ENCODE measurements at places on chromosomes 16 and 17.

DNA sequence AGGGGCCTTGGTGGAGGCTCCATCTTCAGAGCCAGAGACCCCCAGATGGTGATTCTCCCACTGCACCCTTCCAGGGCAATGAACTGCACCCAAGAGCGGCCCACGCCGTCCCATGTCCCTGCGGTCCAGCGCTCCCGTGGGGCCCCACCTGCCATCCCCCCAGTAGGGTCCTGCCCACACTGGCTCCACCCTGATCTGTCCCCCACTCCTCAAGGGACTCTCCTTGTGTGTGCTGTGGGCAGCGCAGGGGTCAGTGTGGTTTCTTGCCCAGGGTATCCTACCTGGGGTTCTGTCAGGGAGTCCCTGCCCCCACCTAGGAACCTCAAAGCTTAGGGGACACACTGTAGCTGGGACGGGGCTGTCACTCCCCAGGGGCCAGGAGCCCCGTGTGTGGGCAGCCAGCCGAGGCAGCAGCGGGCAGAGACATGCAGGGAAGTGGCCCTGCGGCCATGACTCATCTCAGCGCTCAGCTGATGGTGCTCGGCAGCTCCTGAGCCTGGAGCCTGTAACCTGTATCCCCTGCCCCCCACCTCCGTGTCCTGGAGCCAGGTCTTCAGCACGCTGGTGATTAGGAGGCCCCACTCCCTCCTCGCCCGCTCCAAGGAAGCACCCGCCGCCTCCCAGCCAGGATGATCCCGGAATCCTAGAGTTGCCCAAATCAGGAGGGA, 35.7 kb upstream of the SSTR5 start:
- DNase-seq, result no peak

- no peak for DNase-seq
These were observed 89.9 kb upstream of the DNAH17 start for GRCh38 chr17:78667091-78667490.

DNA sequence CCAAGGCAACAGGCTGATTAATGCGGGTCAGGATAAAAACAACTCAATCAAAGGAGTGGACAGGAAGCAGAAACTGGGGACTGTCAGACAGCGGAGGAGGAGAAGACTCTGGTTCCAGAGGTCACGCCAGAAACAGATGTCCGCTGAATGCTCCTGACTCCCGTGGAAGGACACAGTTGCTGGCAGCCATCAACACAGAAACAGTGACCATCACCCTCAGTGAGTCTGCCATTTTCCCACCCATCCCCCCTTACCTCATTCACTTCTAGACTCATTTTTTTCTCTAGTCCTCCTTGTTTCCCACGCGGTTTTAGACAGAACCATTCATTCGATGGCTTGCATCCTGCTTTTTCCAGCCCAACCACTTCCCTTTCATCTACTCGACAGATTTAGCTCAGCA, 40.9 kb downstream of the DHRS7C start:
- no peak for DNase-seq

- DNase-seq, result no peak
These were observed 66.4 kb downstream of the SRCIN1 start for GRCh38 chr17:38539386-38539785.

DNA sequence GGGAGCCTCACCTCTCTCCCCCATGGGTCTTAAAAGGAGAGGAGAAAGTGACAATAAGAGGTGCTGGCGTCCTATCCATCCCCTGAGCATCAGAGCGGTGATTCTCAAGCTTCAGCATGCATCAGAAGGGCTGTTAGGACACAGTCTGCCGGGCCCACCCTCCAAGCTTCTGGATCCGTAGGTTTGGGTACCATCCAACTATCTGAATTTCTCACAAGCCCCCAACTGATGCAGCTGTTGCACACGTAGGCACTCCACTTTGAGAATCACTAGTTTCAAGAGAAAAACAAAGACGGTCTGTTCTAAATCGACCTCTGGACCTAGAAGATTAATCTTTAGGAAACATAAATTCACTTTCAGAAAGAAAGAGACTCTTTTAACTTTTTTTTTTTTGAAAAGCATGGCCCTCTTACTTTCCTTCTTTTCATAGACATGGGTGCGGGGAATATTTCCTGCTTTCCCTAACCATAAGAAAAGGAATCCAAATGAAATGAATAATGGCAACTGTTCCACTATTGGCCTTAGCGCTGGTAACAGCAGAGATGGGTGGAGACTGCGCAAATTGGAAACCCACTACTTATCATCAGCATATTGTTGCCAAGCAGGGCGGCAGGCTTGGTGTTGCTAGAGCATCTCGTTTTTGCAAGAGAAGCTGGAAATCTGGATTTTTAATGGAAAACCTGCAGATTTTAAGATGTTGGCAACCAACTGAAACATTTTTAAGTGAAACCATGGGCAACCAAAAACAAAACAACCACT, 144.4 kb downstream of the GAS7 start:
- DNase-seq, result no peak

DNA sequence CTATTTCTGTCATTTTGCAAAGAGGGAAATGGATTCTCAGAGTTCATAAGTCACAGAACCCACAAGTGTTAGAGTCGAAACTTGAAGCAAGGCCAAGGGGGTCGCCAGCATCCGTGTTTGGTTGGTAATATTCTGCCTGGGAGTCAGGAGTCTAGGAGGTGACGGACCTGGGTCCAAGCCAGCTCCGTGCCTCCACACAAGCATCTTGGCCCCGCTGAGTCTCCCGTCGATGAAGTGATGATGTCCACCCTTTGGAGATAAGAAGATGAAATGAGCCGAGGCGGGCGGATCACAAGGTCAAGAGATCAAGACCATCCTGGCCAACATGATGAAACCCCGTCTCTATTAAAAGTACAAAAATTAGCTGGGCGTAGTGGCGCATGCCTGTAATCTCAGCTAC, 53.2 kb upstream of the TNRC6C start:
- no peak for DNase-seq

- DNase-seq, result no peak
These were observed 152.2 kb downstream of the NTN1 start for GRCh38 chr17:9173386-9173983.

GRCh38 chr16:58960484-58960883, 226.4 kb upstream of the GOT2 start:
- DNase-seq, result no peak

- no peak for DNase-seq
These were observed 4.9 kb downstream of the ZG16B start for GRCh38 chr16:2834968-2835367.

DNA sequence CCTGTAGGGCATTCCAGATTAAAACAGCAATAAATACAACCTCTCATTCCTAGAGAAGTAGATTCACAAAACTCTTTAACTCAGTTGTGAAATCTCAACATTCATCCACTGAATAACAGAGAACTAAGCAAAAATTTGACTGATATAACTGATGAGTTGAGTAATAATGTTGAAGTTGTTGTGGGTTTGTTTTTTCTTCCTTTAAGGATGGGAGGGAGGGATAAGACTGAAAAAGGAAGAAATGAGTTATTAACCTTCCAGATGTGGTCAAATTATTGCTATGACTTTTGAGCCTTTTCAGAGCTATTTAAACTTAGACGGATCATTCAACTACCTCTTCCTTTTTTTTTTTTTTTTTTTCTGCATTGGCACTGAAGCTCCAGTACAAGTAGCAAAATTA, 38.6 kb downstream of the SKAP1 start:
- no peak for DNase-seq

DNA sequence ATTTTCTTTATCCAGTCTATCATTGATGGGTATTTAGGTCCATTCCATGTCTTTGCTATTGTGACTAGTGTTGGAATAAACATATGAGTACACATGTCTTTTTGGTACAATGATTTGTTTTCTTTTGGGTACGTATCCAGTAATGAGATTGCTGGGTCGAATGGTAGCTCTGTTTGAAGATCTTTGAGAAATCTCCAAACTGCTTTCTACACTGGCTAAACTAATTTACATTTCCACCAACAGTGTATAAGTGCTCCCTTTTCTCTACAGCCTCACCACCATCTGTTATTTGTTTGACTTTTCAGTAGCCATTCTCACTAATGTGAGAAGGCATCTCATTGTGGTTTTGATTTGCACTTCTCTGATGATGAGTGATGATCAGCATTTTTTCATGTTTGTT, 103.7 kb downstream of the GOSR1 start:
- no peak for DNase-seq
